Activated CD4-positive, alpha-beta T cell treated with anti-CD3 and anti-CD28 coated beads, Interleukin-2, amount 10 ng/mL, durations not matched to agents 24 days and 14 days (primary cell): ENCODE measurements at places on chromosomes 11 and 22. TPM values are rescaled to one million over a fixed set of nuclear protein-coding genes. Genes with fewer than 3 reads are reported as not detected.
A peak's percentile ranks its signal among the peaks of the same experiment; 100 is the strongest.

VPS37C gene
- total RNA-seq: 13.3 and 13.7 TPM in 2 replicates

FGF19 gene
- not detected in 2 replicates for total RNA-seq

HTR3A gene
- not detected in 2 replicates for total RNA-seq

SEC14L6 gene
- not detected in 2 replicates for total RNA-seq

KLHDC7B gene
- total RNA-seq: 5.3 and 6.8 TPM in 2 replicates

TESMIN gene
- total RNA-seq: 1.4 and 1.6 TPM in 2 replicates

CHRM1 gene
- total RNA-seq: not detected in 2 replicates

ELMOD1 gene
- total RNA-seq: not detected in 2 replicates

DNA sequence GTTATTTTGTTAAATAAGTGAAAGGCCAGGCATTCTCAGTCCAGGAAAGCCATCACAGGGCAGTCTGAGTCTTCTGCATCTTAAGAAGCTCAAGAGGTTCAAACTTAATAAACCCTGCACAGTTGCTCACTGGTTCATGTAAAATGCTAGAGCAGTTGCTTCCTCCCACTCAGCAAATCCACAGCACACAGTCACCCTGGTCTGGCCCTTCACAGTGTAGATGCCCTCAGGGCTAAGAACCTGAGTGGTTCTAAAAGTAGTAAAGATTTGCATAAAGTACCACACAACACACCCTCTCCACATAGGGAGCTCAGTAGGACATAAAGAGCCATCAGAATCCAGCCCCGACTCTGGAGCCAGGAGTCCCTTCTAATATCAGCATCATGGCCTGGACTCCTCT lies 58.7 kb downstream of the ZNF280B start:
- no peak for DNase-seq

DNA sequence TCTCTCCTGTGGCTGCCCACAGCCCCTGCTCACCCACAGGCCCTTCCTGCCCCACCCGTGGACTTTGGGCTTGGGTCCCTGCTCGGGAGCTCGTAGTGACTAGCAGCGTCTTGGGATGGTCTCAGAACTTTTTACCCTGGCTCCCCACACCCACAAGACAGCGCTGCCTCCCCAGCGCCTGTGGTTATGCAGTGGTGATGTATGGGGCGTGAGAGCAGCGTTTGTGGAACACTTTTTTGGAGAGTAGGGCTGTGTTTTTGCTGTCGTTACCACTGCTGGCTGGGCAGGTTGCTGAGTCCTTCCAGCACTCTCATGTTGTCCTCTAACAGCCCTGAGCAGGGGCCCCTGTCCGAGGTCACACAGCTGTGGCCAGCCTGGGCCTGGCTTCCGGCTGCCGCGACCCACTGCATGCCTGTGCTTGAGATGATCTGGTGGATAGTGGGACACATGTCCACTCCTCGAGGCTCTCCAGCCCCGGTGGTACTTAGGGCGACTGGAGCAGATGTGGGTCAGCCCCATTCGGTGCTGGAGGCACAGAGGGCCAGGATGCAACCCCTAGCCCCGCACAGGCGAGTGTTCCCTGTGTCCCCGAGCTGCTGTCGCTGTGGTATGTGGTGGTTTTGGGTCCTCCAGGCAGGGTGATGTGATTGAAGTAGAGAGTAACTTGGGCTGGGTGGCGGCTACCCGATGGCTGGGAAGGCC lies 7.1 kb upstream of the GRAMD4 start:
- DNase-seq: peak; percentile 85

- no peak for DNase-seq
Observed at GRCh38 chr22:34501366-34501965, 564.5 kb upstream of the ISX start.

DNA sequence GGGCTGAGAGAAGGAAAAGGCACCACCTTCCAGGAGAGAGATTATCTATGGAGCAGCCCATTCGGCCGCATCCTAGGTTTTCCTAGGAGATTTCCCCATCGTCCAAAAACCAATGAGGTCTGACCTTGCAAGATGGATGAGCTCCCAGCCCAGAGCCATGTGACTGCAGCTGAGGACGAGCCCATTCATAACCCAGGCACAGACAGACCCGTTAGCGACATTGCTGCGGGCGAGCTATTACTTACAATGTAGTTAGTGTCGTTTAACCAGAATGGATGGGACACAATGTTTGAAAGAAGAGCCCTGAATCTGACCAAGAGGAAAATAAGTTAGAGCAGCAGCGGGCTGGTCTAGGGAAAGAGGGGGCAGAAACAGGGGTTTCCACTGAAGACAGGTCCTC lies 395.9 kb upstream of the CADM1 start:
- DNase-seq: no peak

GRCh38 chr11:92523611-92524010 lies 299.0 kb downstream of the FAT3 start:
- no peak for DNase-seq

- no peak for DNase-seq
Observed at GRCh38 chr22:27237080-27237741, 564.3 kb downstream of the MN1 start.

DNA sequence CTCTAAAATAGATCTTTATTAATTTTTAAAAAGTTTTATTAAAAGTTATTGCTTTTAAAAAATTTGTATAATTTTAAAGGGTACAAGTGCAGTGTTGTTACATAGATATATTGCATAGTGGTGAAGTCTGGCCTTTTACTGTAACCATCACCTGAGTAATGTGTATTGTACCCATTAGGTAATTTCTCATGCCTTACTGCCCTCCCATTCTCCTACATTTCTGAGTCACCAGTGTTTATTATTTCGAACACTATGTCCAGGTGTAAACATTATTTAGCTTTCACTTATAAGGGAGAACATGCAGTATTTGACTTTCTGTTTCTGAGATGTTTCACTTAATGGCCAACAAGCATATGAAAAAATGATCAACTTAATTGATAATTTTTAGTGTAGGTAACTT lies 2.3 kb downstream of the OR51G1 start:
- DNase-seq: no peak

DNA sequence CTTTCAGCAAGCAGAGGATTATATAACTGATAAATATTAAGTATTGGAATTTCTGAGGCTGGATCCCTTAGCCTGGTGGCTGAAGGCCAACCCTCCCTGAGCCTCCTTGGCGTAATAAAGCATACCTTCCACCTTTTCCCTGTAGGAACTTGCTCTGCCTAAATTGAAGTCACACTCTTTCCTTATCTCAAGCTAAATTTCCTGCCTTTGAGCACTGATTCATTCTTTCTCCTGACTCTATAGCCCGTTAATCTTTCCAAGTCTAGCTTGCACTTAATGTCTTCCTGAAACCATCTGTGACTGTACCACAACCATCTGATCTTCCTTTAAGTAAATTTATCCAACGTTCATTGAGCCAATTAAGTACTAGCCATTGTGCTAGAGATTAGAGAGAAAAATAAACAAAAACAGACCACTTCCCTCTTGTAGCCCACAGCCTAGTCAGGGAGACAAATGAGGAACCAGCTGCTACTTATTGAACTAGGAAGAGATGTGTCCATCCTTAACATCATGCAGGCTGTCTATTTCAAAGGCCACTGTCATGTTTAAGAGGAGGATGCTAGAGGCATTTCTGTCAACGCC lies 62.9 kb downstream of the GRK3 start:
- DNase-seq: no peak

DNA sequence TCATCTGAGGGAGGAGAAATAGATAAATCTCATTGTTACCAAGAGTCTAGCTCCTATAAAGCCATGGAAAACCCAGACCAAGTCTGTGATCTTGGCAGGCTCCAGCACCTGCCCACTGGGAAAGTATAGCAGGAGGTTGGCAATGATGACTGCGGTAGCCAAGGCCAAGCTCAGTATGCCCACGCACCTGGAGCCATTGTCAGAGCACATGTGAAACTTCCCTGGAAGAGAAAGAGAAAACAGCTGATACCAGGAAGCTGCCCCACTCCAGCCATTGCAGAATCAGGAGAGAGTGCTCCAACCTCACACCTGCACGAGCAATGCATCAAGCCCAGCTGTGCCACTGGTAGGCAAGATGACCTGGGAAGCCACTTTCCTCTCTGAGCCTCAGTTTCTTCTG lies 62.2 kb upstream of the HEPHL1 start:
- DNase-seq: no peak

DNA sequence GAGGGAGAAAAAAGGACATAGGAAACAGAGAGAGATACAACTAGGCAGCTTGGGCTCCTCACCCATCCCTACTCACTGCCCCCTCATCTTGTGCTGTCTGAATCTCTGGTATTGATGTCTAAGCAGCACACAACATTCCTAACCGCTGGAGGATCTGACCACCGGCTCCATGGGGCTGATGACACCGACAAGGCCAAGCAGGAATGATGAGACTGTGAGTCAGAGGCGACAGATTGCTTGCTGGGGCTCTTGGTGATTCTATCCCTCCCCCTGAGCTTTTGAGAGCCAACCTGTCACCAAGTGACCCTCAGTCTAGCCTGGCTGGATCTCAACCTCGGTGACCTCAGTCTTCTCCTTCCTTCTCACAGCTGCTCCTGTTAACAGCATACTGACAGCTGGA lies 13.8 kb downstream of the PAMR1 start:
- no peak for DNase-seq

DNA sequence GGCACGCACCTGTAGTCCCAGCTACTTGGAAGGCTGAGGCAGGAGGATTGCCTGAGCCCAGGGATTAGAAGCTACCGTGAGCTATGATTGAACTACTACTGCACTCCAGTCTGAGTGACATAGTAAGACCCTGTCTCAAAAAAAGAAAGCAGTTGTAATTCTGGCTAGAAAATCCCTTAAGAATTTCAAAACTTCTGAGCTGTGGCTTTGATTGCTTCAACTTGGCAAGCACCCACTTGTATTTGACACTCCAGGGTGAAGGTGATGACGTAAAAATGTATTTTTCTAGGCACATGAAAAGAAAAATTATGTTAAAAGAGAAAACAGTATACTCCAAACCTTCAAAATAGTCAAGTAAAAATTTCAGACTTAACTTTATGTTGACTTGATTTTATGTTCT lies 23.6 kb upstream of the ALKBH3 start:
- no peak for DNase-seq

DNA sequence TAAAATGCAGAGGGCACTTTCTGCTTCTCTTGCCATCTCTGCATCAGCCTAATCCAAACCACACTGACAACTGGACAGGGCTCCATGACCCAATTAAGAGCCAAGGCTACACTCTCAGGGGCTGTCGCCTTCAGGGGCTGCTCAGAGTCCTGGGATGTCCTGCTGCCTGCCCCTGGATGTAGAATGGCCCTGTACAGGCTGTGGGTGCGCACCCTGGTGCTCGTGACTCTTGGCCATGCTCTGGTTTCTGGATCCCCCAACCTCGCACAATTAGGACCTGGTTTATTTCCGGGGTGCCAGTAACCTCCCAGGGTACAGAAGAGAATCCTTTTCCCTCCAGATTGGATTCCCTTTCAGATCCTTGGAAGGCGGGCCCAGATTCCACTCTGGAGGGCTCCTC lies 11.3 kb downstream of the IFT27 start:
- DNase-seq: no peak

GRCh38 chr11:74299015-74299414 lies 12.4 kb downstream of the P4HA3 start:
- no peak for DNase-seq

DNA sequence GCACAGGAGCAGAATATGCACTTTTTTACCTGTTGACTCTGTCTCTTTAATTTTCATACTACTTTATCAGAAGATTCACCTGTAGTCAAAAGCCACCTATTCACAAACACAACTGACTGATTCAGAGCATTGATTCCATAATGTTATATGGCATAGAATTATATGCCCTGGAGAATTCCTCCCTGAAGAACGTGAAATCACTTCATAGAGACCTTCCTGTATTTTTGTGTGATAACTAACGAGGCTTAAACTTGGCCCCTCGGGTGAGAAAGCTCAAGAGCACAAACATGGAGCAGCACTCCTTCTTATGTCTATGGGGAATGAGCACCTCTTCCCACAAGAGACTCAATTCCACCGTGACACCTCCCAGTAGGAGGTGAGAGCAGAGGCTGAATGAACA lies at the start of gene OR10A6:
TSS of gene OR10A6 (minus strand) at position 101 of the 400 bp plus-strand sequence. CDS start 2,606 bp downstream, outside the sequence.
- peak; percentile 34 for DNase-seq

DNA sequence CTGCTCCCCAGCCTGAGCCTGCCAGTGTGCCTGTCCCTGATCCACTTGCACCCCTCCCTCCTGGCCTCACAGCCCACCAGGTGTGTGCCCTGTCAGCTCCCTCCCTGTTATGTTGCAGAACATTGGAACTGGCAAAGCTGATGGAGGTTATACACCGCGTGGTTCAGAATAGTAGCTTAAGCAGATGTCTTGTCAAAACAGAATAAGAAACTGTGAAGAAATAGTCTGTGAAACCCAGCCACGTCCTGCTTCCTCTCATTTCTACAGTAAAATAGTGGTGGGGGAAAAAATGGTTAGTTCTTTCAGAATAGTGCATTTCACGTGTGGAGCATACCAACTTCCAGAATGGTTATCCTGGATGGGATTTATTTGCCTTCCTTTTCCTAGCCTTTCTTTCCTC lies 161.2 kb upstream of the NAV2 start:
- DNase-seq: no peak

DNA sequence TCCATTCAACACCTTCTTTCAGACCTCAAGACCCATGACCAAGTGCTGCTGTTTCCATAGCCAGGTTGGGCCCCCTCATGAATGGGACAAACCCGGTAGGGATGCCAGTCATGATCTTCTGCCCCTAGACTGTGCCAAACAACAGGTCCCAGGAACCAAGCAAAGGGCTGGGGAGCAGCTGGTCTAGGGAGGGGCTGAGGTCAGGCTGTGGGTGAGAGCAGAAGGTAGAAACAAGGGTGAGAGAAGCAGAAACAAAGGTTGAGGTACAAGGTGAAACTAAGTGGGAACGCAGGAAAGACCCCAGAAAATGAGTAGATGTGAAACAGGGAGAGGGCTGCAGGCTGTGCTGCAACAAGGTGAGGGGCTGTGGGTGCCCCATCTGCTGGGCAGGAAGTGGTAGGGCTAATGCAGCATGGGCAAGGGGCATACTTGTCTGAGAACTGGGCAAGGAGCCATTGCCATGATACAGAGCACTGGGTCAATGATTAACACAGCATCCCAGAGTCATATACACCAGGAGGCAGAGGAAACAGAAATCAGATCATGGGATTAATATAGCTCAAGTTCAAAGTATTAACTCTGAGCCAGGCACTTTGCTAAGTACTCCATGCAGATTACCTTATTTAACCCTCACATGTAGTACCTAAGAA lies 45.9 kb downstream of the SLC1A2 start:
- DNase-seq: no peak

DNA sequence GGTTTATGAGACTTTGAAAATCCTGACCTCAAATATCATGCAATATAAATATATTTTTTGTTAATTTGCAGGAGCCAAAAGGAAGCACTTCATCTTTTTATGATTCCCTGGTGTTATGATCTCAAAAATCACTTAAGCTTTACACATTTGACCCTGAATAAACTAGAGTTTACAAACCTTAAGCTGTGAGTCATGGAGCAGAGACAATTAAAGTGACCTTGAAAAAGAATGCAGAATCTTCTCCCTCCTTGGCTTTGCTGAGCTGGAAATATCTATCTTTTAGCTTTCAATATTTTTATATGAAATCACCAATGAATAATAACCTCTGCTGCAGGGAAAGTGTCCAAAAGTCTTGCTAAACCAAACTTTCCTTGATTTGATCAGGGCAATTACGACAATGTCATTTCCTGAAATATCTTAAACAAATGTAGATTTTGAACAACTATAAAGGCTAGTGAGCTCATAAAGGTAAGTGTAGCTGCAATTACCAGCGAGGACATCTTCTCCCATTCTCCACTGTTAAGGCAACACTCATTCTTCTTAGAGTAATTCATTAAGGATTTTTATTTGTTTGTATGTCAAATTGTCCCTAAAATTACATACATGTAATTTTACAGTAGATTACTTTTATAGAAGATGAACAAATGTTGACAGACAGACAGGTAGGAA lies 747.0 kb upstream of the LUZP2 start:
- no peak for DNase-seq
